ENCODE measurements at places on chromosomes 5 and 9.

GRCh38 chr9:107190061-107190935, 92.8 kb upstream of the RAD23B start:
- DNase-seq = no peak

DNA sequence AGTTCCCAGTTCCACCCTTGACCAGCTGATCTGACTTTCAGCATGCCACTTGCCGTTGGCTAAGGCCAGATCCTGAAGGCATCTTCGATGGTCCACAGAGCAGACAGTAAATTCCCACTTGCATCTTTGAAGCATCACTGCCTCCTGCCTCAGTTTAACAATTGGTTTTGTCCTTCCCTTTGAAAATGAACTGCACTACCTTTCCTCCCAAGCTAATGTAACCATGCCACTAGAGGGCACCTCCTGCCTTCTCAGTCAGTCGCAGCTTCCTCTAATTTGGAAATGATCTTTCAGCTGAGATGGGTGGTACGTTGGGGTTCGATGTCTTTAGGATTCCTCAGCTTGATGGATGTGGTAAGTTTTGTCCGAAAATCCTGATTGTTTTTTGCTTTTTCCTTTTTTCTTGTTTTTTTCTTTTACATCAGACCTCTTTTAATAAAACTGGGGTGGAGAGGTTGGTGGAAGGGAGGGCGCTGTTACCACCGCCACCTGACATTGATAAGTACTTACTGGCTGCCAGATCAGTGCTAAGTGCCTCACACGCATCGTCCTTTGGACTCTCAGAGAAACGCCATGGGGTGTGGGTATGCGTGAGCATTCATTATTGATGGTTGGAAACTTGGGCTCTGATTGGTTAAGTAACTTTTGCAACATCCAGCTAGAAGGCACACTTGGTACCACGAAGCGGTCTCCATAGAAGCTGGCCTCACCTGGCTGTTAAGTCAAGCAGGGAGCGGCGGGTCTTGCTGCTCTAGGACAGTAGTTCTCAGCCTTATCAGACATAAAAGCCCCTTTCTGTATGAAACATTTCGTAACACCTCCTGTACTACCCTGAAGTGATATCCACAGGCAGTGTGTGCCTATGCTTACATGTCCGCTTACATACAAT, 16.9 kb downstream of the PTTG1 start:
- DNase-seq = peak; percentile 85

DNA sequence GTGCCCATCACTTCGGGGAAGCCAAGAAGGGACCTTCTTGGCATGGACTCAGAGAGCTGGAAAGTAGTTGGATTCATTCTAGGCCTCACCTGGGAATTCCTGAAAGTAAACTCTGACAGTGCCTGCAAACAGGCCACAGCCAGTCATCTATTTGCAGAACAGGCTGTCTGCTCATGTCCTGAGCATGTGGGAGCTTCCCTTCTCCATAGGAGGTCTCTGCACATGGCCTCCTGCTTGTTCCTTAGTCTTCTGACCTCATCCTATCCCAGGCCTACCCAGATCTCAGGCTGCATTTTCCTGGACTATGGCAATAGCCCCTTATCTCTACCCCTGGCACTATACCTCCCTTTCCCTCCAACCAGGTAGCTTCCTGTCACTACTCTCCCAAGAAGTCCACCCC, 67.2 kb upstream of the FSTL4 start:
- DNase-seq = no peak

DNA sequence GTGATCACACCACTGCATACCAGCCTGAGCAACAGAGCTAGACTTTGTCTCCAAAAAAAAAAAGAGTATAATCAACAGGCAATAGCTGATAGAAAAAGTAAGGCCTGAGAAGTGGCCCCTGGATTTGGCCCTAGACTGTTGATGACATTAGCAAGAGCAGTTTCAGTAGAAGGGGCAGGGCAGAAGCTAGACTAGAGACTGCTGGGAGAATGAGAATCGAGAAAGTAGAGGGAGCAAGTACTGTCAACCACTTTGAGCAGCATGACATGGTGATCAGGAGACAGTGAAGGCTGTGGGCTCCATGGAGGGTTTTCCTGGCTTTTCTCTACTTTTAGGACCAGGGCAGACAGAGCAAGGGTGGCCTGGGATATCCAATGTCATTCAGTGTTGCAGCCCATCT, 34.9 kb upstream of the B4GALT1 start:
- DNase-seq = no peak

GRCh38 chr9:120388003-120388855, 191.7 kb downstream of the CDK5RAP2 start:
- no peak for DNase-seq

- DNase-seq = no peak
Measured at GRCh38 chr5:143188692-143189091, 214.8 kb downstream of the NR3C1 start.

GRCh38 chr9:90552317-90552716, 90.3 kb downstream of the DIRAS2 start:
- DNase-seq = peak; percentile 6

DNA sequence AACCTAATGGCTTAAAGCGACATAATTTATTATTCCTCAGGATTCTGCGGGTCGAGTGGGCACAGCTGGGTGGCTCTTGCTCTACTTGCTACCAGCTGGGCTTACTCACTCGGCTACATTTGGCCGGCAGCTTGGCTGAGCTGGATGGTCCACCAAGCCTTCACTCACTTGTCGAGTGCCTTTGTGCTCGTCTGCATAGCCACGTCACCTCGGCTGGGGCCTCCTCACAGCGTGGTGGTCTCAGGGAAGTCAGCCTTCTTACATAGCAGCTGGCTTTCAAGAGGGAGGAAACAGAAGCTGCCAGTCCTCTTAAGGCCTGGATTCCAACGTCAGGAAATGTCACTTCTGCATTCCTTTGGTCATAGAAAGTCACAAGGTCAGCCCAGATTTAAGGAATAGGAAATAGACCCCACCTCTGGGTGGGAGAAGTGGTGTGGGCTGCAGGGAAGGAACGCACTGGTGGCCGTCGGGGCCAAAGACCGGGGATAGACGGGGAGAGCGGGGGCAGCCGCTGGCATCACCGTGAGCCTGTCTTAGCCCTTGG, 75.1 kb upstream of the RUFY1 start:
- DNase-seq = peak; percentile 17

GRCh38 chr9:131259432-131259898, 16.8 kb downstream of the FAM78A start:
- no peak for DNase-seq

DNA sequence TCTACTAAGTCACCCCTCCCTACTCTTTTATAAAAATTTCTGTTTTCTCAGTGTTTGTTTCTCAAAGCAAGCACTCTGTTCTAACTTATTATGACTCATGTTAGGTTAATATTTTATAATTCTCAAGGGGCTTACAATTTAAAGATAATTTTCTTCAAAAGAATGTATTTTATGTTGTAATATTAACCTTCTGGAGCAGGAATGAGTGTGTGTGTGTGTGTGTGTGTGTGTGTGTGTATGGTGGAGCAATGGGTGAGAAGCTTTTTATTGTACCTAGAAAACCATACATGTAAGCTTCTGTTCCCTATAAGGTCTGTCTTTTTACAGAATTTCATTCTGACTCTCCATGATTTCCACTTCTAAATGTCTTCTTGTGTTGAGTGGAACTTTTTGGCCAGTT, 63.0 kb downstream of the PBX3 start:
- no peak for DNase-seq

DNA sequence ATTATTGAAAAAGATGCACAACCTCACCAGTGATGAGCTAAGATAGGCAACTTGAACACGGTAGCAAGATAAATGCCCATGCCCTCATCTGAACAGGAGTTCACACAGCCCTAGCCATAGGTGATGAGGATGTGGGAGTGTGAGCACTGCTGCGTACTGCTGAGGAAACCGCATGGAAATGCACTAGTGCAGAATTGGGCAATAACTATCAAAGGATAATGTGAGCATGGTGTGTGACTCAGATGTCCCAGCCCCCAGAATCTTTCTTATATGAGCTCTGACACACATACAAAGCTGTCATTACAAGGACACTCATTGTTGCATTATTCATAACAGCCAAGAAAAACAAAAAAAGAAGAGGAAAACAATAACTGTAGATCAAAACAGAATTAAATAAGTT, 521.2 kb downstream of the IRX1 start:
- DNase-seq = no peak
